Kidney (tissue), 22 donors: ENCODE measurements at places on chromosomes 1 and 21. TPM values are rescaled to one million over a fixed set of nuclear protein-coding genes. Genes with fewer than 3 reads are reported as not detected.

Gene HSD11B1
- 5.5 TPM for polyA plus RNA-seq

Gene CYP4Z1
- polyA plus RNA-seq = 0.19 TPM

Gene MROH9
- not detected for polyA plus RNA-seq

Gene DISP1
- 7.0 TPM for polyA plus RNA-seq

Gene NUP210L
- polyA plus RNA-seq = not detected

DNA sequence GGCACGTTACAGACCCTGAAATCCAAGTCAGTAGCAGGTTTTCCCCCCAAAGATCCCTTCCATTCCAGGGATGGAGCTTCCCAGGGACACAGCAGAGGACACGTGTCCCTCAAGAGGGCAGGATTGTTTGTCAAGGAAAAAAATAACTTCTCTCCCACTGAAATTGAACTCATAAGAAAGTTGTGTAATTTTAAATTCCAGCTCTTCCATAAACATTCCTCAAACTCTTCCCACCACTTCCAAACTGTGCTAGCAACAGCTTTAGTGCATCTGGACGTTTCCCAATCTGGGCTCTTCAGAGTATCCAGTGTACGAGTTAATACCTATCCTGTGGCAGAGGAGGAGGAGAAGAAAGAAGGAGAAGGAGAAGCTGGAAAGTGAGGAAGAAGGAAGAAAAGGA is 79.6 kb downstream of the PSMG1 start:
- no peak for DNase-seq

DNA sequence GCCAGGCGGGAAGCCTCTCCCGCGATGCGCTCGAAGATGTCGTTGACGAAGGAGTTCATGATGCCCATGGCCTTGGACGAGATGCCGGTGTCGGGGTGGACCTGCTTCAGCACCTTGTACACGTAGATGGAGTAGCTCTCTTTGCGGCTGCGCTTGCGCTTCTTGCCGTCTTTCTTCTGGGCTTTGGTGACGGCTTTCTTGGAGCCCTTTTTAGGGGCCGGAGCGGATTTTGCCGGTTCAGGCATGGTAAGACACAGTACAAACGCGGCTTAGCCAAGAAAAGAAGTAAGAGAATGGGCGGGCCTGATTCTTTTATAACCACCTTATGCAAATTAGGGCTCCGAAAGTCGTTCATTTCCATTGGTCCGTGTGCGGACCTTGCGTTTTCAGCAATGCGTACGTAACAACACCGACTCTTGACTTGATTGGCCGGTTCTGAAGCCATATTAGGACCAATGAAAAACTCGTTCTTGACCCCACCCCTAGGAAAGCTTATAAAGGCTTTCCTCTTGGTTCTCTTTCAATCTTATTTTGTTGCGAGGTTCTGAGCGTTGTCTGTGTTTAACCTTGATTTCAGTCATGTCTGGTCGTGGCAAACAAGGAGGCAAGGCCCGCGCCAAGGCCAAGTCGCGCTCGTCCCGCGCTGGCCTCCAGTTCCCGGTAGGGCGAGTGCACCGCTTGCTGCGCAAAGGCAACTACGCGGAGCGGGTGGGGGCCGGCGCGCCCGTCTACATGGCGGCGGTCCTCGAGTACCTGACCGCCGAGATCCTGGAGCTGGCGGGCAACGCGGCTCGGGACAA is 12.8 kb upstream of the BOLA1 start:
- DNase-seq = peak; percentile 96

DNA sequence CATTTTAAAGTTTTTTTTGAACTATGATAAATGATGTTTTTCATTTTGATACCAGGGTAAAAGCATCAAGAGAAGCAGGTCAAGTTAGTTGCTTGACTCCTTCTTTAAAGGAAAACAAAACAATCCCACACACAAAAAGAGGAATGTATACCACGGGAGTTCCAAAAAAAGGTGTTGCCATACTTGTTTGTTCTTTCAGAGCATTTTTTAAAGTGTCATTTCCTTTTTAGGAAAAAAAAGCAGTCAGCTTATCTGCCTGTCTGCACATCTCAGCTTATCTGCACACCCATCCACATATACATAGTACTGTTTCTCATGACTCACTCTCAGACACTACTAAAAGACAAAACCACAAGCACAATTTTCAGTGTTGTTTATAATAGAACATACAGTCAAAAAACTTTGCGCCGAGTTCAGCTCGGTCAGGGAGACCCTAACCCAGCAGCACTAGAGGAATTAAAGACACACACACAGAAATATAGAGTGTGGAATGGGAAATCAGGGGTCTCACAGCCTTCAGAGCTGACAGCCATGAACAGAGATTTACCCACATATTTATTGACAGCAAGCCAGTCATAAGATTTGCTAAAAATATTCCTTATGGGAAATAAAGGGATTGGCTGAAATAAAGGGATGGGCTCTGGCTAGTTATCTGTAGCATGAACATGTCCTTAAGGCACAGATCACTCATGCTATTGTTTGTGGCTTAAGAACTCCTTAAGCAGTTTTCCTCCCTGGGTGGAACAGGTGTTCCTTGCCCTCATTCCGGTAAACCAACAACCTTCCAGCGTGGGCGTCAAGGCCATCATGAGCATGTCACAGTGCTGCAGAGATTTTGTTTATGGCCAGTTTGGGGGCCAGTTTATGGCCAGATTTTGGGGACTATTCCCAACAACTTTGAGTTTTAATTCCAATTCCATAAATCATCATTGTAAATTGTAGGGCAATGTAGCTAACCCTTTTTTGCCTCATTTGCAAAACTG is 11.4 kb upstream of the MNDA start:
- no peak for DNase-seq

- DNase-seq = peak; percentile 97
Measured at GRCh38 chr1:183281553-183282091, 95.6 kb downstream of the LAMC2 start.

- DNase-seq = no peak
Measured at GRCh38 chr1:105865546-105865945, 1190.9 kb upstream of the PRMT6 start.

- DNase-seq = no peak
Measured at GRCh38 chr1:171904778-171905450, 63.6 kb downstream of the DNM3 start.

- DNase-seq = no peak
Measured at GRCh38 chr1:231493421-231494185, 34.9 kb upstream of the TSNAX start.

DNA sequence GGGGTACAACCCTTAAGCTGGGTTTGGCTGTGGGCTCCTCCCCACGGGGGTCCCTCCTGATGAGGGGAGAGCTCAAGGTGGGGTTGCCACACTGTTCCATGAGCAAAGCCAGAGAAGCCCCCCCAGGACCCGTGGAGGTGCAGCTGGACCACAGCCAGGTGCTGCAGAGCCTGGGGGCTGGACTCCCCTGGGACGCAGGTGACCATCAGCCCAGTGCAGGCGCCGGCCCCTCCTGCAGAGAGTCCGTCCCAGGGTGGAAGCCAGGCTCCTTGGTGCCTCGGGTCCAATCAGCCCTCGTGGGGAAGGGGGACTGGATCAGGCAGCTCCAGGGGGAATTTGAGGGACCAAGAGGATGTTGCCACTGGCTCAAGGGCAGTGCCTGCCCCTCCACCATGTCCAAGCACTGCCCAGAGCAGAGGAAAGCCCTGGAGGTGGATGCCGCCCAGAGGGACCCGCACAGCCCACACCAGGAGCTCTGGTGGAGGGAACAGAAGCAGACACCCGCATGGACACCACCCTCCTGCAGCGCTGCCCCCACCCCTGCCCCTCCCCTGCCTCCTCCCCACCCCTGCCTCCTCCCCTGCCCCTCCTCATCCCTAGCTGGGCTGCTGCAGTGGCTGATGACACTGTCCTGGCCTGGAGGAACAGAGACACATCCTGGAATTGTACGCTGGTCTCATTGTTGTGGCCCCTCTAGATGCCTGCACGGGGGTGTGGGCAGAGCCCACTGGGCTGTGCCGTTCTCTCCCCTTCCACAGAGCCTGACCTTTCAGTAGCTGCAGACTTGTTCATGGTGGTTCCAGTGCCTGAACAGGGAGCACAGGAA is 30.8 kb upstream of the COL18A1 start:
- peak; percentile 35 for DNase-seq

DNA sequence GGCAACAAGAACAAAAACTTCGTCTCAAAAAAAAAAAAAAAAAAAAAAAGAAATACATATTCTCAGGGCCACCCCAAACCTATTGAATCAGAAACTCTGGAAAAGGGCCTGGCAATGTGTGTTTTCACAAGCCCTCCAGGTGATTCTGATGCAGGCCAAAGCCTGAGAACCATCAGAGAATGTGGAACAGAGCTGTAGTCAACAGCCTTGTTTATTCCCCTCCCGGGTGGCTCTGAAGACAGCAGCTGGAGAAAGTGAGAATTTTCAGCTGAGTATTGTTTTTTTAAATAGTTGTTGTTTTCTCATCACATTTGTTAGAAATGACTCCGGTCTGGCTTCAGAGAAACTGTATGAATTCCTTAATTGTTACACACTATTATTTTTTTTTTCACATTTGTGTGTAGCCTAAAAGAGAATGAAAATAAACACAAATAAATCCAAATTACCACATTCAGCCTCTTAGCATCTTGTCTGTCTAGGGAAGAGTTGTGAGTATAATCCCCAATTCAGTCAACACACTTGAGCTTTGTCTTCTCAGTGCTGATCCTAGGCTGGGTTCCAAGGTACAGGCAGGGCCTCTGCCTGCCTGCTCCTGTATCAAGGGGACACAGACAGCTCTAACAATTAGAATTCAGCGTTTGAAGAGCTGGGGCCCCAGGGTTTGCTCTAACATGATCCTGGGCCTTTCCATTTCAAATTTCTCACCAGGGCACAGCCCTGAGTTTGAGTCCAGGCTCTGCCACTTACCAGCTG is 6.6 kb upstream of the AZIN2 start:
- DNase-seq = no peak
